ENCODE measurements at places on chromosomes 1 and 21. TPM values are rescaled to one million over a fixed set of nuclear protein-coding genes. Genes with fewer than 3 reads are reported as not detected.

The CFHR5 gene
- total RNA-seq, result not detected

DNA sequence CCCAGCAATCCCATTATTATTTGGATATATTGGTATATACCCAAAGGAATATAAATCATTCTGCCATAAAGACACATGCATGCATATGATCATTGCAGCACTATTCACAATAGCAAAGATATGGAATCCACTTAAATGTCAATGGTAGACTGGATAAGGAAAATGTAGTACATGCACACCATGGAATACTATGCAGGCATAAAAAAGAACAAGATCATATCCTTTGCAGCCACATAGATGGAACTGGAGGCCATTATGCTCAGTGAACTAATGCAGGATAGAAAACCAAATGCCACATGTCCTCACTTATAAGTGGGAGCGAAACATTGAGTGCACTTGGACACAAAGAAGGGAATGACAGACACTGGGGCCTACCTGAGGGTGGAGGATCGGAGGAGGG lies 24.6 kb downstream of the KAZN start:
- H3K4me1 ChIP-seq, result no peaks in the 10 kb centered on the region
- no peak overlapping the region for H3K27ac ChIP-seq
- H3K27me3 ChIP-seq, result peaks cover 3% of the 10 kb centered on the region
- DNase-seq, result no peak

GRCh38 chr21:27647921-27648320 lies 681.0 kb upstream of the ADAMTS5 start:
- H3K36me3 ChIP-seq, result no peaks in the 10 kb centered on the region
- H3K27ac ChIP-seq, result no peak overlapping the region
- H3K4me1 ChIP-seq, result peaks cover 3% of the 10 kb centered on the region
- no peak for DNase-seq

DNA sequence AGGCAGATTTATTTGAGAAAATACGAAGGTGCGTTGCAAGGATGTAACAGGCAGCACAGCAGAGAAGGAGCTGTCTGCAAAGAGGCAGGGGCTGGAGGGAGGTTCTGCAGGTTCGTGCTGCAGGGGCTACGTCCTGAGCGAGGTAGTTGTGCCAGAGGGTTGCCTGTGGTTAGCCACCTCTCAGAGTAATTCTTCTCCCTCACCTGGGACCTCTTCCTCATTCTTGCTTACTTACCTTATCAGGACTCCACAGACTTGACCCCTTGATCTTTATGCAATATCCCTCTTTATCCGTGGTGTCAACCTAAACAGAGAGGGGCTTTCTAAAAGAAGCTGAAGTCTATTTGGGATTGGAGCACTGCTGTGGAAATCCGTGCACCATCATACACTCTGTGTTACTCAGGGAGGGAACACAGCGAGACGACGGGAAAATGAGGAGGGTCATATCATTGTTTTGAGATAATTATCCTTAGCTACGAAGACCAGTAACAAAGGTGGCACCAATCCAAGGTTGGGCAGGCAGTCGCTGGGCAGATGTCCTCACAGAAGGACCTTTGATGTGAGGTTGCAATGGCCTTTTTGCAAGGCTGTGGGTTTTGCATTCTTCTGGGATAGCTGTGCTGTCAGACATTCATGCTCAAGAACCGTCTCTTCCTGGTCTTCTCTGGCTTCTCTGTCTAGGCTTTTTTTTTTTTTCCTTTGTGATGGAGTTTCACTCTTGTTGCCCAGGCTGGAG lies 82.8 kb downstream of the WDR4 start:
- no peaks in the 10 kb centered on the region for H3K4me1 ChIP-seq
- no peak for DNase-seq
- H3K36me3 ChIP-seq, result no peaks in the 10 kb centered on the region
- 0 out of 2 replicates have a peak, but pooled peaks cover 3% of the 10 kb centered on the region for H3K27me3 ChIP-seq
- H3K27ac ChIP-seq, result no peak overlapping the region
- H3K4me3 ChIP-seq, result no peak overlapping the region

GRCh38 chr21:16742741-16743140 lies 770.1 kb upstream of the CXADR start:
- H3K36me3 ChIP-seq, result no peaks in the 10 kb centered on the region
- no peak overlapping the region for H3K4me3 ChIP-seq
- no peak for DNase-seq
- peaks cover 9% of the 10 kb centered on the region for H3K4me1 ChIP-seq

GRCh38 chr1:231550448-231550781 lies 21.9 kb downstream of the TSNAX start:
- no peak overlapping the region for H3K27ac ChIP-seq
- H3K36me3 ChIP-seq, result peaks cover 10% of the 10 kb centered on the region
- H3K4me1 ChIP-seq, result no peaks in the 10 kb centered on the region
- no peaks in the 10 kb centered on the region for H3K27me3 ChIP-seq
- DNase-seq, result no peak

- H3K4me3 ChIP-seq, result no peak overlapping the region
- no peak overlapping the region for H3K27ac ChIP-seq
- H3K4me1 ChIP-seq, result peaks cover 5% of the 10 kb centered on the region
Observed at GRCh38 chr1:64476251-64476952, 6.5 kb downstream of the CACHD1 start.

DNA sequence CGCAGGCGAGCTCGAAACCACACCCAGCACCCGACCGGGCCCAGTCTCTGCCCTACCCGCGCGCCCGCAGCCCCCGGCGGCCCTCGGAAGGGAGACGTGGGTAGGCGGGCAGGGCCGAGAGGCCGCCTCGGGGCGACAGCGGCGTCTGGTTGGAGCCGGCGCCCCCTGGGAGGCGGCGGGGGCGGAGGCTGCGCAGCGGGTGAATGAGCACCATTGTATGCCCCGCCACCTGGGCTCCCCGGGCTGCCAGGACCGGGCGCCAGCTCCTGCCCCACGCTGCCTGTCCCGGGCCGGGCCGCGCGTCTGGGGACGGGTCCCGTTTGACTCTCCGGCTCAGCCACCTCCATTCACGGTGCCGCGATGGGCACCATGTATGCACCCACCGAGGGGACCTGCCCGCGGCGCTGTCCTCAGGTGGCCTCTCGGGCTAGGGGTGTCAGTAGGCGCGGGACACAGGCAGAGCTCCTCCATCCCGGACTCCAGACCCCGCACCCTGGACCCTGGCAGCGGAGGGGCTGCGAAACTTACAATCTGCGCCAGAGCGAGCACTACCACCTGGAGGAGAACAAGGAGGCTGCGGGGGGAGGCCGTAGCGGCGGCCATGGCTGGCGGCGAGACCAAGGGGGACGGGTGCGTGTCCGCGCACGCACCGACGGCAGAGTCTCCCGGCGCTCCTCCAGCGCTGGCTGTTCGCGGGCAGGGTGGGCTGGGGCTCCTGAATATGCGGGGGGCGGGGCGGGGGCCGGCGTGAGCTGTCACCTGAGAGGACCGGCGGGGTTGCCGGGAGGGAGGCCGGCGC lies at the start of gene COL9A2:
COL9A2 (minus strand) TSS at position 692 of the 799 bp plus-strand sequence; CDS start at position 603, 89 bp downstream.
- peaks cover 25% of the 10 kb centered on the region for H3K4me1 ChIP-seq
- H3K27me3 ChIP-seq, result no peaks in the 10 kb centered on the region
- H3K36me3 ChIP-seq, result no peaks in the 10 kb centered on the region
- peak within 1 kb of the TSS; percentile 45 for H3K27ac ChIP-seq
- DNase-seq, result peak; percentile 45

DNA sequence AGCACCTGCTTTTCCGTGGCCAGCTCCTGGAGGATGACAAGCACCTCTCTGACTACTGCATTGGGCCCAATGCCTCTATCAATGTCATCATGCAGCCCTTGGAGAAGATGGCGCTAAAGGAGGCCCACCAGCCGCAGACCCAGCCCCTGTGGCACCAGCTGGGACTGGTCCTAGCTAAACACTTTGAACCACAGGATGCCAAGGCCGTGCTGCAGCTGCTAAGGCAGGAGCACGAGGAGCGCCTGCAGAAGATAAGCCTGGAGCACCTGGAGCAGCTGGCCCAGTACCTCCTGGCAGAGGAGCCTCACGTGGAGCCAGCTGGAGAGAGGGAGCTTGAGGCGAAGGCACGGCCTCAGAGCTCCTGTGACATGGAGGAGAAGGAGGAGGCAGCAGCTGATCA lies 413 bp downstream of the UBL4B start:
- no peak overlapping the region for H3K27ac ChIP-seq
- peaks cover 12% of the 10 kb centered on the region for H3K27me3 ChIP-seq
- H3K4me1 ChIP-seq, result no peaks in the 10 kb centered on the region
- no peak for DNase-seq
- no peak overlapping the region for H3K4me3 ChIP-seq

GRCh38 chr1:54510715-54511270 lies 37.2 kb upstream of the ACOT11 start:
- H3K27me3 ChIP-seq, result no peaks in the 10 kb centered on the region
- no peak overlapping the region for H3K4me3 ChIP-seq
- no peaks in the 10 kb centered on the region for H3K36me3 ChIP-seq
- no peak overlapping the region for H3K27ac ChIP-seq
- DNase-seq, result no peak

Measured in SJCRH30 (cell line).